ENCODE measurements at places on chromosomes 16 and 17. TPM values are rescaled to one million over a fixed set of nuclear protein-coding genes. Genes with fewer than 3 reads are reported as not detected.

GRCh38 chr17:60146206-60146605 is 3.6 kb upstream of the CA4 start:
- DNase-seq: no peak

- DNase-seq: no peak
These were observed at the start of gene TM4SF5 for GRCh38 chr17:4771519-4772234. TSS of gene TM4SF5 (plus strand) at chr17:4771886. CDS start at chr17:4771923, 37 bp downstream.

Gene SMIM5
- 0.28 TPM for total RNA-seq

Gene CX3CL1
- total RNA-seq: 106 TPM

GRCh38 chr17:3801792-3802191 is 804 bp upstream of the ITGAE start:
- DNase-seq: no peak

Gene ABHD15
- total RNA-seq: 24.0 TPM

Gene AKAP1
- total RNA-seq: 132 TPM
